ENCODE measurements at places on chromosomes 6 and 20.

GRCh38 chr6:169968541-169969270 is 217.3 kb downstream of the ERMARD start:
- DNase-seq: no peak

DNA sequence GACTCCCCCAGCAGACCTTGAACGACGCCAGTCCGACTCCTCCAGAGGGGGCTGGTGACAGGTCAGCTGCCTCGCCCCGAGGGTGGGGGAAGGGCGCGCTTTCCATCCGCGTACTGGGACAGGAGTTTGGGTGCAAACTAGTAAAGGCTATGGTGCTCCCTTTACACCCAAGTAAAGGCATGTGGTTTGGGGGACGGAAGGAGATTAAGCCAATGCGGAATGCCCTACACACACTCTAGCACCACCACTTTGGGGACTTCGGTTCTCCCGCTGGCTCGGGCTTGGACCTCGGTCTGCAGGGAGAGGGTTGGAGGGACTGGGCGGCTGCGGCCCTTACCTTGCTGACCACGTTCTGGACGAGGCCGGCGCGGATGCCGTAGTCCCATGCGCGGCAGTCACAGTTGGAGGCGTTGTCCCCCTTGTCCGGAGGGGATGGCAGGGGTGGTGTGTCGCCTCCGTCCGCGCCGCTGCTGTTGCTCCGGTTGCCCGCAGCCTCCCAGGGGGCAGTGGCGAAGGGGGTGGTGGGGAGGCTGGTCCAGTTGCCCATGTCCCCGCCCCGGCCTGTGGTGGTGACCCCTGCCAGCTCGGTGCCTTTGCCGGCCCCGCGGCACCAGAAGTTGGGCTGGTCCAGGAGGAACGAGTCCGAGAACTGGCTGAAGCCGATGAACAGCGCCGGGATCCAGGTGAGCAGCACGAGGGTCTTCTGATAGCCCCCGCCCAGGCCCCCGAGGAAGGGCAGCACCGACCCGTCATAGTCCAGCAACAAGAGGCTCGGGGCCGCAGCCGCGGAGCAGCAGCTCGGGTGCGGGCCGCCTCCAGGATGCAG is 1.1 kb downstream of the SLC22A23 start:
- DNase-seq: no peak

- peak; percentile 41 for DNase-seq
These were observed 166.6 kb downstream of the KHDC1L start for GRCh38 chr6:73058736-73059135.

DNA sequence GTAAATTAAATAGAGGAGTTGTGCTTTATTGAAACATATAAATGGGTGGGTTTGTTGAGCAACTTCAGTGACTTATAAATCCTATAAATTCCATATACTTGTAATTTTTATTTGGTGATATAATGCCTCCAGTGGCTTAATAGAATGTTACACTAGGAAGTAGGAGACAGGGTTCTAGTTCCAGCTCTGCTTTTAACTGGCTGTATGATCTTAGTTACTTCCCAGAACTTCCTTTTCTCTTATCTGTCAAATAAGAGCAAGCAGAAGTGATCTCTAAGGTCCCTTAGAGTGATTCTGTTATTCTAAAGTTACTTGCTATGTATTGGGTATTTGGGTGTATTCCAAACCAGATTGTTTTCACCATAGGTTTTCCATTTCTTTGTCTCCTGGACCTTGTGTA is 10.2 kb downstream of the ZSCAN23 start:
- DNase-seq: no peak

DNA sequence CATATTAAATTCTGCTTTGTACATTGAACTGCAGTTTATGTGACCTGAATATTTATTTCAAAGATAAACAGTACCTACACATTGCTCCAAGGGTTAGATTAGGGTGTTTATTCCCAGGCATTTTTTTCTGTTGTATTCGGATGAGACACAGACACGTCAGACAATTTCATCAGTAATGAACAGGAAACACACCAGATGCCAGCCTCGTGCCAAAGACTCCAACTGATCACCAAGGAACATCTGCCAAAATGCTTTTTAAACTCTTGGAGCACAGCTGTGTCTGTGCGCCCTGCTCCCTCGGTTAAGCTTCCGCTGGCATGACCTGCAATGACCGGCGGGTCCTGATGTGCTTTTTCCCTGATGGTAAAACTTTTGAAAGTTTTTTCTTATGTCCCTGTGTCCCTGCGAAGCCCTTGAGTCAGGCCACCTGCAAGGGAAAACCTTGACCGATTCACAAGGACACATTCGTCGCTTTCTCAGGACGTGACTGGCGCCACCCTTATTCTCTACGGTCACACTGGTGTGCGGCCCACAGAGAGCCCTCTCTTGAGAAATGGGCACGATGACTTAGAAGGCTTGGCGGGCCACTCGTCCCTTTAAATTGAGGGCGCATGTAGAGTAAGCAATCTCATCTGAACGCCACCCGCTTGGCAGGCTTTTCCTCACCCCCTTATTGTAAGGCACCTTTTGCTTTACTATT is 173.9 kb downstream of the QKI start:
- peak; percentile 21 for DNase-seq

- DNase-seq: no peak
These were observed 14.6 kb downstream of the PDYN start for GRCh38 chr20:1979106-1979778.

DNA sequence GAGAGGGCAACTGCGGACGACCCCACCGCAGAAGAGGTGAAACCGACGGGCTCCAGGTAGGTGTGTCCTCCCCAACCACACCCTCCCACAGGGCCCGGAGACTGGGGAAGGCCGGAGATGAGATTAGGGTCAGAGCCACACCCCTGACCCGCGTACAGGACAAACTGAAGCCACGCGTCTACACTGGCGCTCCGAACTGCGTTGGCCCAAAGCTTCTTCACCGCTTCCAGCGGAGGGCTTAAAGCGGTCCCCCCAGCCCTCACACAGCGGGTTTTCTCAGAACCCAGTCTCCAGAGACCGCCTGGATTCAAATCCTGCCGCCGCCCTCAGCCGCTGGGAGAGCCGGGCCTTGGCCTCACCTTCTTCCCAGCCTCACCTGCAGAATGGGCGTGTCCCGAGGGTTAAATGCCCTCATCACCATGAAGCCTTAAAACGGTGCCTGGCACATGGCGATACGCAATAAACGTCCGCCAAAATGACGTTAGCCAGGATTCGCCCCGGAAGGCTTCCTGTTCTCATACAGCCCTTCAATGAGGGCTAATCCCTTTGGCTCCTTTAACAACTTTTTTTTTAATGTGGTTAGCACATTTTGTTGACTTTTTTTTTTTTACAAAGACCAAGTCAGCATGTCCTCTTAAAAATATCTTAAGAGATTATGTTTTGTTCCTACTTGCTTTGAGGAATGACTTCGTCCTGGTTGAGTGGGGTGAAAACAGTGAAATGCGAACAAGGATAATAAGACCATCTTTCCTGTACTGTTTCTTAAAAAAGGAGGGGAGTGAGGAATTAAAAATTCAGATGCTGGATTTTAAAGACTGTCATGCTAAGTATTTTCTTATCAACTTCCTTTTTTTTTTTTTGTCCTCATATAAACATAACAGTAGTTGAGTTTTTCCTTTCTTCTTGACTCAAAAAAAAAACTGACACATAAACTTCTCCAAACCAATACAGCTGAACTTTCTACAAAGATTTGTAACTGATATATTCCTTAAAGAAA is 15.1 kb upstream of the ZNF217 start:
- DNase-seq: no peak

DNA sequence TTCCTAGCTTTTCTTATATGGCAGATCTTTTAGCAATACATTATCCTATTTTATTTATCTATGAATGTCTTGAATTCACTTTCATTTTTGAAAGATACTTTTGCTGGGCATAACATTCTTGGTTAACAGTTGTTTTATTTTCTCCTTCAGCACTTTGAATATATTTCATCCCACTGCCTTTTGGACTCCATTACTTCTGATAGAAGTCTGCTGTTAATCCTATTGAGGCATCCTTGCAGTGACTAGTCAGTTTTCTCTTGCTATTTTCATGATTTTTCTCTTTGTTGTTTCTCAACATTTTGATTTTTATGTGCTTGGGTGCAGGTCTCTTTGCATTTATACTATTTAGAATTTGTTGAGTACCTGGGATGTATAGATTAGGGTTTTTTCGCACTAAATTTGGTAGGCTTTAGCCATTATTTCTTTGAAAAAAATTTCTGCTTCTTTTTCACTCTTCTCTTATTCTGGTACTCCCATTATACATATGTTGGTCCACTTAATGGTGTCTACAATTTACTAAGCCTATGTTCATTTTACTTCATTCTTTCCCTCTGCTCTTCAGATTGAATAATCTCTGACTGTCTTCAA is 53.2 kb downstream of the PHACTR3 start:
- DNase-seq: no peak

- DNase-seq: no peak
These were observed 1.5 kb upstream of the NINL start for GRCh38 chr20:25586877-25587276.

- DNase-seq: no peak
These were observed 127.2 kb downstream of the FOXO3 start for GRCh38 chr6:108687921-108688320.

GRCh38 chr6:130326496-130326895 is 39.3 kb upstream of the TMEM200A start:
- DNase-seq: no peak

GRCh38 chr20:61767761-61768494 is 297.8 kb downstream of the TAF4 start:
- DNase-seq: no peak

GRCh38 chr6:16367571-16367970 is 129.2 kb downstream of the GMPR start:
- no peak for DNase-seq

GRCh38 chr20:51715163-51715855 is 52.9 kb downstream of the ATP9A start:
- DNase-seq: no peak

- DNase-seq: no peak
These were observed 533 bp downstream of the MRPS18A start for GRCh38 chr6:43687079-43687436.

DNA sequence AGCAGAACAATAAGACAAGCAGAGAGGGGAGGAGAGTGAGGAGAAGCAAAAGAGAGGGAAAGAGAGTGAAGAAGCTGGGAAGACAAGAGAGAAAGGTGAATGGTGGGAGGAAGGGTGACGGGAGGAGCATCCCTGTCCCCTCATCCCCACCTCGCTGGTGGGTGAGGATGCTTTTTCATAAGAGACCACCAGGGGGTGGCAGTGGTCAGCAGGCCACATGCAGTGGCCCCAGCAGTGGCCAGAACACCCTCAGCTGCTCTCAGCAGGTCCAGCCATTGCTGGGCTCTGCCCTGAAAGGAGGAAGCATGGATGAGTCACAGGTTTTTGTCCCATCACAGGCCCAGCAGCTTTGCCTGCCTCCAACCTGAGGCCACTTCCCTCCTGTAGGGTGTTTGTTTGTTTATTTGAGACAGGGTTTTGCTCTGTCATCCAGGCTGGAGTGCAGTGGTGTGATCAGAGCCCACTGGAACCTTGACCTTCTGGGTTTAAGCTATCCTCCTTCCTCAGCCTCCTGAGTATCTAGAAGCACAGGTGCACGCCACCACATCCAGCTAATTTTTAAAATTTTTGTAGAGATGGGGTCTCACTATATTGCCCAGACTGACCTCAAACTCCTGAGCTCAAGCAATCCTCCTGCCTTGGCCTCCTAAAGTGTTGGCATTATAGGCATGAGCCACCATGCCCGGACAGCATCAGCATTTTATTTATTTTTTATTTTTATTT is 24.0 kb downstream of the FGD2 start:
- peak; percentile 44 for DNase-seq

- DNase-seq: no peak
These were observed 76.8 kb downstream of the TTLL2 start for GRCh38 chr6:167401525-167402194.

DNA sequence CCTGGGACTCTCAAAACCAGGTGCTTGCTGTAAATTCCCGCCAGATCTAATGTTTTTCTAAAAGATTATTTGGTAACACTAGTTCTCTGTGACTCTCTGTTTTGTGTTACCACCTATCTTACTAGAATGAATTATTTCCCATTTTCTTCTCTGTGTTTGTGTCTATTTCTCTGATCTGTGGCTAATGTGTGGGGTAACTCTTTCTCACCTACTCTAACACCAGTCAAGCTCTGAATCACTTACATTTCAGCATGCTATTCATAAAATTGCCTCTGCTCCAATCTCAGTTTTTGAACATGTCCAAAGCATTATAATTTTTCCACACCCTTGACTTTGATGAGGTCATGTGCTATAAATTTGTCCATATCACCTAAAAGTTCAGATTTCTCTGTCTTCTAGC is 23.2 kb upstream of the COL19A1 start:
- DNase-seq: no peak

DNA sequence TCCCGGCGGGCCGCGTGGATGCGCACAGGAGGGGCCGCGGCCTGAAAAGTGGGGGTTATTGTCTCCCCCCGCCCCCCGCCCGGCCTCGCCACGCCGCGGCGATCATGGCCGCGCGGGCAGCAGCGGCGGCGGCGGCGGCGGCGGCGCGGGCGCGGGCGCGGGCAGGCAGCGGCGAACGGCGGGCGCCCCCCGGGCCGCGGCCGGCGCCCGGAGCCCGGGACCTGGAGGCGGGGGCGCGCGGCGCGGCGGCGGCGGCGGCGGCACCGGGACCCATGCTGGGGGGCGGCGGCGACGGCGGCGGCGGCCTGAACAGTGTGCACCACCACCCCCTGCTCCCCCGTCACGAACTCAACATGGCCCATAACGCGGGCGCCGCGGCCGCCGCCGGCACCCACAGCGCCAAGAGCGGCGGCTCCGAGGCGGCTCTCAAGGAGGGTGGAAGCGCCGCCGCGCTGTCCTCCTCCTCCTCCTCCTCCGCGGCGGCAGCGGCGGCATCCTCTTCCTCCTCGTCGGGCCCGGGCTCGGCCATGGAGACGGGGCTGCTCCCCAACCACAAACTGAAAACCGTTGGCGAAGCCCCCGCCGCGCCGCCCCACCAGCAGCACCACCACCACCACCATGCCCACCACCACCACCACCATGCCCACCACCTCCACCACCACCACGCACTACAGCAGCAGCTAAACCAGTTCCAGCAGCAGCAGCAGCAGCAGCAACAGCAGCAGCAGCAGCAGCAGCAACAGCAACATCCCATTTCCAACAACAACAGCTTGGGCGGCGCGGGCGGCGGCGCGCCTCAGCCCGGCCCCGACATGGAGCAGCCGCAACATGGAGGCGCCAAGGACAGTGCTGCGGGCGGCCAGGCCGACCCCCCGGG is 637 bp downstream of the ARID1B start:
- DNase-seq: no peak

- no peak for DNase-seq
These were observed 93.2 kb upstream of the ZNF184 start for GRCh38 chr6:27565839-27566779.

GRCh38 chr20:17969884-17970409 is 1.1 kb downstream of the MGME1 start:
- no peak for DNase-seq

- DNase-seq: no peak
These were observed 1.5 kb upstream of the TNNC2 start for GRCh38 chr20:45828589-45828988.

Measured in fibroblast of skin of left quadriceps (primary cell).